ENCODE measurements at places on chromosomes 13 and 19.

- DNase-seq = no peak
Observed at GRCh38 chr13:98765996-98766519, 13.6 kb upstream of the SLC15A1 start.

- DNase-seq = no peak
Observed at GRCh38 chr13:38685974-38686576, 802 bp upstream of the FREM2 start.

DNA sequence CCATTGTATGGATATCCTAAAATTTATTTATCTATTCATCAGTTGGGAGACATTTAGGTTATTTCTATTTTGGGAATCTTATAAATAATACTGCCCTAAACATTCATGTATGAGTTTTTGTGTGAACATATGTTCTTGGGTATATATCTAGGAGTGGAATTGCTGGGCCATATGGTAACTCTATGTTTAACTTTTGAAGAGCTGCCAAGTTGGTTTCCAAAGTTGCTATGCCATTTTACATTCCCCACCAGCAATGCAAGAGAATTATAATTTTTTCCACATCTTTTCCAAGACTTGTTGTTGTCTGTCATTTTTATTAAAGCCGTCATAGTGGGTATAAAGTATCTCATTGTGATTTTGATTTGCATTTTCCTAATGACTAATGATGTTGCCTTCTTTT is 48.2 kb upstream of the CALM3 start:
- DNase-seq = no peak

- DNase-seq = peak; percentile 29
Observed at GRCh38 chr19:1725100-1726064, 27.9 kb upstream of the ONECUT3 start.

GRCh38 chr19:18308948-18309325 is 13.9 kb downstream of the LSM4 start:
- DNase-seq = no peak

GRCh38 chr13:19592657-19593180 is 31.4 kb upstream of the TPTE2 start:
- no peak for DNase-seq

GRCh38 chr19:38686530-38686888 is 39.1 kb downstream of the ACTN4 start:
- DNase-seq = no peak

DNA sequence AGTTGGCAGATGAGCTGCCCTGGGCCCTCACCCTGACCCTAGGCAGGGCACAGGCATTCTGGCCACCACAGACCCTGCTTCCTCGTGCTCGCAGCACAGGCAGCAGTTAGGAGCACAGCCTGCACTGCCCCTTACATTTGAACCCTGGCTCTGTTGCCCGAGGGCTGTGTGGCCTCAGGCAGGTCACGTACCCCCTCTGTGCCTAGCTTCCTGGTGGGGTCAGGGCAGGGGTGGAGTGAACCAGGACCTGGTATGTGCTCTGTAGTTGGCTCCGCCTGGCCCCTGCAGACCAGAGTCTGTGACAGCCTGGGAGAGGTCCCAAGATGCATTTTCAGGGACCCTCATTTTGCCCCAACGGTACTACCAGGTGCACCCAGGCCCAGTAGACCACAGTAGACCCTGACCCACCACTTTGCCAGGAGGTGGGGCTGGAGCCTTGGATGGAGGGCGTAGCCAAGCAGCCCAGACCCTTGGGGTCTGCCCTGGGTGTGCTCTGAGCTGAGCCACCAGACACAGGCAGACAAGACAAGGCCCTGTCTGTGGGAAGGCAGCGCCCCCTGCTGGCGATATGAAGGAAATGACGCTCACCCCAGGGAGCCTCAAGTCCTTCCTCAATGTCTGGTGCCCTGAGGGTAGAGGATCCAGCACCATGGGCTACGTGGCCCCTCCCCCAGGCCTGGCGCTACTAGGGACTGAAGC is 9.1 kb downstream of the LYL1 start:
- peak; percentile 65 for DNase-seq

GRCh38 chr13:41018602-41018948 is 541 bp downstream of the ELF1 start:
- no peak for DNase-seq

DNA sequence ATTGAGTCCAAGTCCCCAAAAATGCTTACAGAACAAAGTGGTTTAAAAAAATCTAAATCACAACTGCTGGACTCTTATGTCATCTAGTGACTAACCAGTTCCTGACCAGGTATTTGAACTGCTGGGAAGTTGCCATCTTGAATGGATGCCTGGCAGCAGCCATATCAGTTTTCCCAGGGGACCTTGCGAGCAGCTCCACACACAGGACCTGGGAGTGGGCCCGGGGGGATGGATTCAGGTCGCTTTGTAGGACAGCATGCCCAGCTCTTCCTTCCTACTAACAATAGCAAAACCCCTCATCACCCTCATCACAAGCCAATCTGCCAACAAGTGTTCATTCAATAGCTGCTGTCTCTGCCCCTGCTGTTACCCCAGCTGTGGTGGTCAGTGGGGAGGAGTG is 65.3 kb downstream of the KCTD15 start:
- DNase-seq = no peak

DNA sequence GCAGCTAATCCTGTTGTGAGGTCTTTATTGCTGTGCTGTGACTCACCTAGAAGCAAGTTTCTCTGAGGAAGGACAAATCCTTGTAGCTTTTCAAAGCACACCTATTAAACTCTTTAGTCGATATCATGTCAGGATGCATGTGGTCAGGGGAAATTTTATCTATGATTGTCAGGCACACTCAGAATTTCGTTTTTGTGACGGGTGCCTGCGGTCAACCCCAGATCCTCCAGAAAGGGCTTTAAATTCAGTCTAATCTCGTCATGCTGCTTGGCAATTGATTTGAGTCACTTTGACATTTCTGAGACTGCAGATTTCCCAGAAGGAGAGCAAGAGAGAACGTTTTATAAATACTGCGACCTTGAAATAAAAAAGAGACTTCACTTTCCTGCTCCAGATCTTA is 316.9 kb downstream of the FGF9 start:
- no peak for DNase-seq

- DNase-seq = no peak
Observed at GRCh38 chr13:63409791-63410351, 1994.2 kb upstream of the PCDH20 start.

DNA sequence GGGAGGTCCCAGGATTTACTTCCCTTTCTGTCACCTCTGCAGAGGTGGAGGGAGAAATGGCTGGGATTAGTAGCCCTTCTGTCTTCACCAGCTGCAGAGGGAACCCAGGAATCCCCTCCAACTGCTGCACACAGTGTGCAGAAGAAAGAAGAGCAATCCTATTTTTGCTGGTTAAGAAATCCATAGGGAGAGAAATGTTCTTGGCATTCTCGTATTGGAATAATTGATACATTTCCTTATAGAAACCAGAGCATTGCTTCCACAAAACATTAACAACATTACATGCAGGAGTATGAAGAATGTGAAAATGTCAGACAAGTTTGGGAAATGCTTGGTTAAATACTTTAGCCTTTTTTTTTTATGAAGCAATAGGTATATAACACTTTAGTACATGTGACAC is 48.3 kb upstream of the KLF12 start:
- no peak for DNase-seq

GRCh38 chr13:70255406-70255991 is 147.2 kb upstream of the KLHL1 start:
- no peak for DNase-seq

- no peak for DNase-seq
Observed at GRCh38 chr19:3274942-3275582, 50.6 kb downstream of the CELF5 start.

GRCh38 chr19:17522988-17523872 is 11.8 kb downstream of the PGLS start:
- DNase-seq = no peak
